ENCODE measurements at places on chromosomes 2 and 18.
A peak's percentile ranks its signal among the peaks of the same experiment; 100 is the strongest.

DNA sequence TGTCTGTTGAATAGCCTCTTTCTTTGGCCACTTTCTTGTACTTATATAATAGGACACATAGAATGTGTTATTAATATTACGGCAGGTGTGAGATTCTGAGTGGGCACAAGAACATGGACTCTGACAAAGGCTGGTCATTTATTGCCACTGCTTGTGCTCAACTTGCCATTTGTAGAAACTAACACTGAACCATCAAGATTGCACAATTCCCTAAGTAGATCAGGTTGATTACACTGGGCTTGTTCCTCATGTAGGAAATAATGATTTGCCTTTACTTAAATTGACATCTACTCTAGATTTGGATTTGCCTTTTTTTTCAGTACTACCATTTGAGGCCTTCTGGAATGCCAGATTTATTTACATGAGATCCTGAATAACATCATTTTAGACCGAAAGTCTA is 342.7 kb upstream of the CWC22 start:
- no peak for DNase-seq

DNA sequence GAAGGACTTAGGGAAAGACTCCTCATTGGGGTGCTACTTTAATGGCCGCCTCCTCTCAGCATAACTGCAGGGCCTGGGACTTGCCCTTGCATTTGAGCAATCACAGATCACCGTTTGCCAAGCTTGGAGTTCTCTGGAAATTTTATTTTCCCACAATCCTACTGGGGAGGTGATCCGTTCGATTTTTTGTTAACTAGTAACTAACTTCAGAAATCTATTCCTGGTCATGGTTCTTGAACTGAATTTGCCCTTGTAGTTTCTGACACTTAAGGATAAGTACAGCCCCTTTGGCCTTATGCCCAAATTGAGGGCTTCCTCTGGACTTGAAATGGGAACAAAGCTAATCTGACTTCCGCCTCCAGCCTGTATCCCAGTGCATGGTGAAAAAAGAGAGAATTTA is 60.5 kb upstream of the ST3GAL5 start:
- no peak for DNase-seq

GRCh38 chr2:64937687-64938491 is 51.3 kb upstream of the SLC1A4 start:
- no peak for DNase-seq

GRCh38 chr2:238287737-238288649 is at the start of gene PER2:
TSS of gene PER2 (minus strand) at chr2:238288610. CDS start at chr2:238277936, 10,674 bp downstream.
- peak; percentile 52 for DNase-seq

GRCh38 chr2:20446255-20446916 is 488 bp upstream of the RHOB start:
- no peak for DNase-seq

DNA sequence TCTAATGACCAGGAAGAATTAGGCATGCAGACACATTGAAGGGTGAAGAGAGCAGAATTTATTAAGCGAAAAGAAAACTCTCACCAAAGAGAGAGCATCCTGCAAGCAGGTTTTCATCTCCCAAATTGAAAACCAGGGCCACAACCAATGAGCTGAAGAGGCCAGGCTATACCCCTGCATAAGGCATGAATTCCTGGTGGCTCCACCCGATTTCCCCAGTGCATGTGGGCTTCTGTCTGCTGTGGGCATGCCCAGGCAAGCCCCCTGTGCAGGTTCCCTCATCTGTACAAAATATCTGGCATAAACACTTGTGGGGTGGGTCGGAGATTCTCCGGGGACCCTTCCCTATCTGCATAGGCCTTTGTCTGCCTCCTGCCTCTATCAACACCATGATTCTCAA is 621.6 kb upstream of the LRRTM1 start:
- DNase-seq, result no peak
